ENCODE measurements at places on chromosomes 5 and 9. TPM values are rescaled to one million over a fixed set of nuclear protein-coding genes. Genes with fewer than 3 reads are reported as not detected.

Gene IFNA21
- polyA plus RNA-seq: 0.13 TPM

GRCh38 chr9:89470224-89470839 is 27.6 kb downstream of the SEMA4D start:
- H3K27ac ChIP-seq: no peak overlapping the region
- DNase-seq: no peak
- H3K27me3 ChIP-seq: no peaks in the 10 kb centered on the region
- no peak overlapping the region for H3K4me3 ChIP-seq
- peaks cover 2% of the 10 kb centered on the region for H3K36me3 ChIP-seq
- H3K4me1 ChIP-seq: no peaks in the 10 kb centered on the region

- no peak for DNase-seq
- no peak overlapping the region for H3K4me3 ChIP-seq
- H3K36me3 ChIP-seq: no peaks in the 10 kb centered on the region
- H3K4me1 ChIP-seq: no peaks in the 10 kb centered on the region
- peaks cover 44% of the 10 kb centered on the region for H3K27me3 ChIP-seq
These were observed 5.1 kb upstream of the ELAVL2 start for GRCh38 chr9:23830929-23831730.

Gene PCDHGB6
- polyA plus RNA-seq: 2.9 TPM

DNA sequence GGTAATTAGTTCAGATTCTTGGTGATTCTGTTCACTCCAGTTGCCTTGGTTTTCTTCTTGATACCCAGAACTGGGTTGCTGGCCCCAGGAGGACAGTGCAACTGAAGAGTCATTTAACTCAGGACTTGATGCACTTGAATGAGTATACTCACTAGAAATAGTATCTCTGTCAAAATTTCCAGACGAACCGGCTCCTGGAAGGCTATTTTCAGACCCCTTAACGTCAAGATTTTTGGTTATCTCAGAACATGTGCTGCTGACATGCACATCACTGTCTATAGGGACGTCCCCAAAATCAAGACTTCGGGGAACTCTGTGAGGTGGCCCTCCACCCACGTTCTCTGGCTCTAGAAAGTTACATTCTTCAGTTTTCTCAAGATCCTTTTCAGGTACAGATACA is 56.7 kb upstream of the PCA3 start:
- no peak overlapping the region for H3K4me3 ChIP-seq
- no peak overlapping the region for H3K27ac ChIP-seq
- no peaks in the 10 kb centered on the region for H3K4me1 ChIP-seq
- H3K27me3 ChIP-seq: no peaks in the 10 kb centered on the region
- no peak for DNase-seq
